Thymus (tissue), 14 donors: ENCODE measurements at places on chromosomes 6 and 20. TPM values are rescaled to one million over a fixed set of nuclear protein-coding genes. Genes with fewer than 3 reads are reported as not detected.

DNA sequence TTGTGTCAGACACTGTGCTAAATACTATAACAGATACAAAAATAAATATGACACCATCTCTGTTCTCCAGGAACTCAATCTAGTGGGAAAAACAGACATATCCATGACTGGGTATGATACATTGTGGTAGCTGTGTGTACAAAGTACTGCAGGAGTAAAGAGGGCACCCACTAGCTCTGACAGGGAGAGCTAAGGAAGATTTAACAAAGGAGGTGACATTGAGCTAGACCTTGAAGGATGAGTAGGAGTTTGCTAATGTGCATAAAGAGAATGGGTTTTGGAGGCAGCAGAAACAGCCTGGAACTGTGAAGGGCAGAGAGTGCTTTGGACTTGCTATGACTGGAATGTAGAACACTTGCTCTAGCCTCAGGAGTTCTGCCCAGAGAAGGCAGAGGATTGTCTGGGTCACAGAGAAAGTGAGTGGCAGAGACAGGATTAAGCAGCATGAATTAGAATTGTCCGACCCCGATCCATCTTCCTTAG is 14.4 kb downstream of the MMP24 start:
- H3K27ac ChIP-seq = no peak overlapping the region
- H3K4me1 ChIP-seq = no peaks in the 10 kb centered on the region
- DNase-seq = no peak
- no peak overlapping the region for H3K4me3 ChIP-seq
- no peaks in the 10 kb centered on the region for H3K36me3 ChIP-seq

- H3K27ac ChIP-seq = no peak overlapping the region
- H3K4me1 ChIP-seq = no peaks in the 10 kb centered on the region
- H3K27me3 ChIP-seq = no peaks in the 10 kb centered on the region
- no peak overlapping the region for H3K4me3 ChIP-seq
- H3K36me3 ChIP-seq = no peaks in the 10 kb centered on the region
Observed at GRCh38 chr20:23340524-23340923, 10.1 kb upstream of the NXT1 start.

DNA sequence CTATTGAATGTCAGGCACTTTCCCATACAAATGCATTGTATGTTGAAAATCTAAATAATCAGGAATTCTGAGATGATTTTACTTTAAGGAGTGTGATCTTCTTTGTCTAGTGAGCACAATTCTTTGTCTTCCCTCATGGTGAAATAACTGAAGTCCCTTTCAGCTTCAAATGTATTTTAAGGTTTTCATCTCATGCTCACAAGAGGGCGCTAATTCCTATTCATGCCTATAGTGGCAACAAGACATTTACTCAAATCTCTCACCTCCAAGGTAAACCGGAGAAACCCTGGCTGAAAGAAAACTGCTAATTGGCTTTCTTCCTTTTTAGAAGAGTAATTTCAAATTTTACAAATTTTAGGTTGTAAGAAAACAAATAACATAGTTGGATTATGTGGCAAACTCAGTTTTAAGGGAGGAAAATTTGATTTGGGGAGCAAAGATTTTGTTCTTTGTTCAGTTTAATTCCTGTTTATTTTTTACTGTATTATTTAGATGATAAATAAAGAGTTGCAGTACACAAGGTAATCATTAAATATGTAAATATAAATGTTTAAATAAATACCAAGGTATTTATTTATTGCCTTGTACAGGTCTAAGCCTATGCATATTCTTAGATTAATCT is 69.1 kb downstream of the SLC35F1 start:
- H3K36me3 ChIP-seq = no peaks in the 10 kb centered on the region
- peak; percentile 13 for DNase-seq
- no peaks in the 10 kb centered on the region for H3K4me1 ChIP-seq
- no peak overlapping the region for H3K27ac ChIP-seq

CGA gene
- total RNA-seq = 1.5 TPM

SAMD3 gene
- 23.9 TPM for total RNA-seq
